Gastrocnemius medialis (tissue), 4 donors: ENCODE measurements at places on chromosomes 12 and 14. TPM values are rescaled to one million over a fixed set of nuclear protein-coding genes. Genes with fewer than 3 reads are reported as not detected.

The ZC2HC1C gene
- 5.3 TPM for total RNA-seq

The PTPRO gene
- 0.94 TPM for total RNA-seq

The KRT1 gene
- total RNA-seq = not detected

The LUM gene
- 3.6 TPM for total RNA-seq

The KRT5 gene
- total RNA-seq = not detected

The LYZ gene
- 13.8 TPM for total RNA-seq

The GUCY2C gene
- not detected for total RNA-seq

The NAP1L1 gene
- 660 TPM for total RNA-seq

The VWF gene
- total RNA-seq = 78.8 TPM

The KRT81 gene
- total RNA-seq = not detected

The PPHLN1 gene
- total RNA-seq = 52.3 TPM
